T-cell (primary cell): ENCODE measurements at places on chromosomes 5 and 9.

GRCh38 chr5:174625591-174626350 lies 98.6 kb upstream of the MSX2 start:
- DNase-seq = no peak

- no peak for DNase-seq
Observed at GRCh38 chr5:32017692-32018367, 156.3 kb downstream of the GOLPH3 start.

GRCh38 chr5:180172447-180173197 lies 36.4 kb downstream of the RASGEF1C start:
- DNase-seq = no peak

- DNase-seq = no peak
Observed at GRCh38 chr9:12798066-12798770, 23.4 kb downstream of the LURAP1L start.

- DNase-seq = no peak
Observed at GRCh38 chr5:117680426-117680825, 1105.8 kb upstream of the SEMA6A start.

DNA sequence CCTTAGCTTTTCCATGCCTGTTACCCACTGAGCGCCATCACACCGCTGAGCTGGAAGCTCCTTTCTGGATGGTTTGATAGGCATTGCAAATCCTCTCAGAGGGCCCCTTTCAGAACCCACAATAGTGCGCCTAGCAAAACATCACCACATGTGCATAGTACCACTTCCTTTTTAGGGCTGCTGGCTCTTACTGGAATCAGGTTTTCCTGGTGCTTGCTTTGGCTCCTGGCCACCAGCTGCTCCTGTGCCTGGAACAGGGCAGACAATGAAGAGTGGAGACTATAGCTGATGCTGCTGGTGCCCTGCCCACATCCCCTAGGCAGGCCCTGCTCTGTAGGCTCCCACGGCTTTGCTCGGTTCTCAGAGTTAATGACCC lies 163.6 kb upstream of the SEMA6A start:
- no peak for DNase-seq

DNA sequence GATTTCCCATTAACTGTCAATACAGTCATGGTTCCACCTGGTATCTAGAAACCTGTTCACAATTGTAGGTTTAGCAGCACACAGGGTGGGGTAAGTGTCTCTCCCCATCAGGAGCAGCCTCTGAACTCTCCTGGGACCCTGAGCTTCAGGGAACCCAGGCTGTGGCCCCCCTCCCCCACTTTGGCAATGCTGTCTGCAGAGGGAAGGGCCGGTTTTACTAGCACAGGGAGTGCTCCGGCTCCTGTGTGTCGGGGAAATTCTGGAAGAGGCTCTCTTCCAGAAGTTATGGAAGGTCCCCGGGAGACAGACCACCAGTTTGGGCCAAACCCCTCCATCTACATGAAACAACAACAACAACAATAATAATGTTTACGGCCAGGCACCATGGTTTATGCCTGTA lies 9.9 kb downstream of the DAB2IP start:
- no peak for DNase-seq

DNA sequence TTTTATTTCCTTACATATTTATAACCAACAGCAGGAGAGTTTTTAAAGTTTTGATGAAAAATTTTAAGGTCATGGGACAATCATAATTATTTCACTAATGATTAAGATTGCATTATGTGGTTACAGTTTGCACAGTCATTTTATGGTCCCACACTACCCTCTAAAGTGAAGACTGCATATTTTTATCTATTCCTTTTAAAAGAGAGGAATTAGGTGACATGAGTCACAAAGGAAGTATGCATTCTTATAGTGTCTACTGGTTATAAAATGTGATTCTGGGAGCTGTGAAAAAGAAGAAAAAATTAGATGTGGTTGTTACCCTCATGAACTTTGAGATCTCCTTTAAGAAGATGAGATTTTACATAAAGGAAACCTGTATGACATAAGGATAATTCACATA lies 87.9 kb upstream of the GRIA1 start:
- no peak for DNase-seq

- no peak for DNase-seq
Observed at GRCh38 chr9:96423322-96423984, 5.3 kb upstream of the ZNF367 start.

- peak; percentile 64 for DNase-seq
Observed at GRCh38 chr5:159331093-159331973, 1.0 kb upstream of the IL12B start.

DNA sequence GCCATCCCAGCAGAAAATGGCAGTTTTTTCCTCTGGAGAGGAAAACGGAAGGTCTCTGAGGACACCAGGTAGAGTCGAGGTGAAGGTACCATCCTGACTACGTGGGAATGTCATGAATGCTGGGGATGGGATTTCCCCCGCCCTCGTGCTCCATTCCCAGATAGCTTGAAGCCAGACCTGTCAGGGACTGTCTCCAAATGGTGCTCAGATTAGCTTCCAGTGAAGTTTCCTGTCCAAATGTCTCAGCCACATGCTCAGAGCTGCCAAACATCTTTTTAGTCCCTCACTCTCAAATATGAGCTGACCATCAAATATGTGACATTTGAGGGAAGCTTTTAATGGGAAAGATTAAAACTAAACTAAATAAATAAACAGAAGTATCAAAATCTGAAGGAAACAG lies 7.6 kb upstream of the ANKRD34B start:
- DNase-seq = no peak

- no peak for DNase-seq
Observed at GRCh38 chr9:121819428-121820231, 168.2 kb downstream of the DAB2IP start.

GRCh38 chr5:53405396-53405795 lies 75.0 kb upstream of the FST start:
- DNase-seq = no peak

- no peak for DNase-seq
Observed at GRCh38 chr5:5613261-5613990, 190.9 kb downstream of the ICE1 start.

DNA sequence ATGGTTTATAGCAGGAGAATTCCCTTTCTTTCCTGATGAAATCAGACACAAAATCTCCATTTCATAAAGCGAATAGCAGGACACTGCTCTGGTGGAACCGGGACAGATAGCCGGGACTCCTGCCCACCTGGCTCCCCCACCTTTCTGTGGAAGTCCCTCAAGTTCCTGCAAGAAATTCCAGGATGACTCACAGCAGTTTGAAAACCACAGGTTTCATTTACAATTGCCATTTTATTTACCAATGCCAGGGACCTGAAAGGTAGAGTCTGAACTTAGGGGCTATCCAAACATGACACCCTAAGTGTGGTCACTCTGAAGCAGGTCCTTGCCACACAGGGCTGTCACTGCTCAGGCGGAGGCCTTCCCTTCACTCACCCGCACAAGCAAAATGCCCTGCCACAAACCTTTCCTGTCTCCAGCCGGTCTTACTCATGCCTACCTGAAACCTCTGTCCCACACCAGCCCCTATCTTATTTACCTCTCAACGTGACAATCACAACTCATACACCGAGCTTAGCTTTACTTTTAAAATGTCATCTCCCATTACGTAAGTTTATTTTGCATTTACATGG lies 63.3 kb upstream of the TAF1L start:
- no peak for DNase-seq

DNA sequence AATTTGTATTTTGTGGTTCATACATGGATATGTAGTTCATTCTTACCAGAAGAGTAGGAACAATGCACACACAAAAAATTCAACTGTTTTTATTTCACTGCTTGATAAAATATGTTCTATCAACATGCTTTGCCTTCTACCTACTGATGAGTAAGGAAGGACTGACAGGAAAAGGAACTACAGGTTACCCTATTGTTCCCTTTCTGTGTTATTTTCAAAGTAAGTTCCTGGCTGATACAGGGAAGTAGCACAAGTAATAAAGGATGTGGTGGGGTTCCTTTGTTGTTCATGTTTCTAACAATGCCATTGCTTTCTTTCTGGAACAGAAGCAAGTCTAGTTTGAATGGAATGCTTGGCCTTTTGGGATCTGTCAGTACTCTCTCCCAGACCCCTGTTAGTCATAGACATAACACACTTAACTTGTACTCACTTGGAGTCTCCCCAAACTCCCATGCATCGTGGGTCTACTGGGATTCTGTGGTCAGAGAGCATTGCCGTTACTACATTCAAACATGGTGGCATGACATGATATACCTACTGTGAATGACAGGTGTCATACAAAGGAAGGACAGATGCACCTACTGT lies 20.2 kb upstream of the ALDOB start:
- no peak for DNase-seq

DNA sequence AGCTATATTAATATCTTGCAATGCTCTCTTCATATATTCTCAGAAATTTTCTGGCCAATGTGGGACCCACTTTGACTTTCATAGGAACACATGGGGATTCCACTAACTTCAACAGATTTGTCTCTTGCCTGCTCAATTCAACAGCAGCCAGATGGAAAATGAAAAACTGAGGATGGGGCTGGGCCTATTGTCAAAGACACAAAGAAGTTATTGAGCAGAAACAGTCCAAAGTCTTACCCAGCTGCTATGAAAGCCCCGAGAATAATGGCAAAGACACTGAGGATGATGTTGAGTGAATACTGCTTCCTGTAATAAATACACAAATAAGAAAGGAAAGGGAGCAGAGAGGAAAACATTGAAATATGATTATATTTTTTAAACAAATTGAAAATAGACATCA lies 32.6 kb downstream of the SLC35D2 start:
- no peak for DNase-seq

DNA sequence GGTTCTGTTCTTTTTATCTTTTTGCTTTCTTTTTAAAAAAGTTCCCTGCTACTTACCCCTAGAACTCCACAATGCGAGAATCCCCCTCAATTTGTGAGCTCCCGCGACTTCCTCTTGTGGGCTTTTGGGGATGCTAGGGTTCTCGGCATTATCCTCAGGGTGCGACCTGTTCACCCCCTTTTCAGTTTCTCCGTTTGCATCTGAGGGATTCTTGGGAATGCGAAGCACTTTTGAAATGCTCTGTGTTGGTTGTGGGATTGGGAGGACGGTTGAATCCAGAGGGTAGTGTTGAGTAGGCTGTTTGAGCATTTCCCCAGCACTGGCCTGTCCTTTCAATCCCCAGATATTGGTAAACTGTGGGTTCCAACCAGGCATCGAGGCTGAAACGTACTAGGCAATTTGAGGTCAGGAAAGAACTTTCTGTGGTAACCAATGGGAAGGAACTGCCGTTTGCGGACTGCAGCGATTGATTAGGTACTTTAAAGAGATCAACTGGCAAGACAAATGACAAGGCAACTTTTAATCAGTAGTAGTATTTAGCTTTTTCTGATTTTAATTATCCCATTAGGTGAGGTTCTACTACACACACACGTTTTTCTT lies 415 bp downstream of the XRCC4 start:
- DNase-seq = no peak

GRCh38 chr9:34986540-34987047 lies 3.0 kb upstream of the DNAJB5 start:
- peak; percentile 66 for DNase-seq

- DNase-seq = no peak
Observed at GRCh38 chr5:88734191-88734640, 148.8 kb downstream of the MEF2C start.

DNA sequence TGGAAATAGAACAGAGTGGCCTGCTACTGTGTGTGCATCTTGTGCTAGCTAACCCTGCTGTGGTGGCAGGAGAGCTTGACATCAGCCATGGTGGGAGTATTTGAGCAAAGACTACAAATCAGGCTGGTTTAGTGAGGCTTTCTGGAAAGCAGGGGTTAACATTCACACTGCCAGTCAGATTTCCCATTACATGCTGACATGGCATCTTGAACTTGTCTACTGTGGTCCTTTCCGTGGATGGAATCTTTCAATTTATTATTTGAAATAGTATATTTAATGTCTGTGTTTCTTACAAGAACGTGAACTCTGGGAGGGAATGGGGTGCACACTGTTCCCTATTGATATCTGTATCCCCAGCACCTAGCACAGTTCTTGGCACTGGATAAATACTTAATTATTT lies 60.8 kb downstream of the GCNT4 start:
- DNase-seq = no peak

DNA sequence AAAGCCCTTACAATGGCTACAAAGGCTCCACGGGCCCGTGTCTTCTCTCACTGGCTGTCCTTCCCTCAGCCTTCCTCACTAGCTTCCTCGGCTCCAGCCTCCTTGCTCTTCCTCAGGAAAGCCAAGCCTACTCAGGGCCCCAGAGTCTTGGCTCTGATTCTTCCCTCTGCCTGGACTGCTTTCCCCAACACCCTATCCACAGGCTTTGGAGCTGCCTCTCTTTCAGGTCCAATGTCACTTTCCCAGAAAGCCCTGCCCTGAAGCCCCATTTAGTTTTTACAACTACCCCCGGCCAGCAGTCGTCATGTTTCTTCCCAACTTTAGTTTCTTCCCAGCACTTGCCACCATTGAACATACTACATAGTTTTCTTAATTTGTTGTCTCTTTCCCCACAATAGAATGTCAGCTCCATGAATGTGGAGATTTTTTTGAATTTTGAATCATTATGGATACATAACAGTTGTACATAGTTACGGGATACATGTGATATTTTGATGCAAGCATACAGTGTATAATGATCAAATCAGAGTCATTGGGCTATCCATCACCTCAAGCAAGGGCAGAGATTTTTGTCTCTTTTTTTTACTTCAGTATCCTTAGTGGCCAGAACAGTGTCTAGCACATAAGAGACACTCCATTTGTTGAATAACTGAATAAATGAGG lies 17.5 kb upstream of the TOMM5 start:
- DNase-seq = no peak

DNA sequence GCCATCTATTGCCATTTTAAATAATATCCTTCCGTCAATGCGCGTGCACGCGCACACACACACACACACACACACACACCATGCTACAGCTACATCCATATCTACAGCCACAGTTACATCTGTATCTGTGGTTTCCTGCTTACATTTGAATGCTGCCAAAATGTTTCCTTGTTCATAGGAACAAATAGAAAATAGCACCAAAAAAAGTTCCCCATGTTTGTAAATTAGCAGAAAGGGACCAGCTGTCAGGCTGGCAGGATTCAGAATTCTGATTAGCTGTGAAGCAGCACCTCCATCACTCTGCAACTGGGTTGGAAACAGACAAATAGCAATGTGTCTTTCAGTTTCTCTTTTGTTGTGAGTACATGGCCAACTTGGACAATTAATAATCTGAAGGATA lies 601.5 kb downstream of the IRX1 start:
- no peak for DNase-seq

GRCh38 chr5:132791026-132791425 lies 14.0 kb upstream of the SEPTIN8 start:
- DNase-seq = no peak

DNA sequence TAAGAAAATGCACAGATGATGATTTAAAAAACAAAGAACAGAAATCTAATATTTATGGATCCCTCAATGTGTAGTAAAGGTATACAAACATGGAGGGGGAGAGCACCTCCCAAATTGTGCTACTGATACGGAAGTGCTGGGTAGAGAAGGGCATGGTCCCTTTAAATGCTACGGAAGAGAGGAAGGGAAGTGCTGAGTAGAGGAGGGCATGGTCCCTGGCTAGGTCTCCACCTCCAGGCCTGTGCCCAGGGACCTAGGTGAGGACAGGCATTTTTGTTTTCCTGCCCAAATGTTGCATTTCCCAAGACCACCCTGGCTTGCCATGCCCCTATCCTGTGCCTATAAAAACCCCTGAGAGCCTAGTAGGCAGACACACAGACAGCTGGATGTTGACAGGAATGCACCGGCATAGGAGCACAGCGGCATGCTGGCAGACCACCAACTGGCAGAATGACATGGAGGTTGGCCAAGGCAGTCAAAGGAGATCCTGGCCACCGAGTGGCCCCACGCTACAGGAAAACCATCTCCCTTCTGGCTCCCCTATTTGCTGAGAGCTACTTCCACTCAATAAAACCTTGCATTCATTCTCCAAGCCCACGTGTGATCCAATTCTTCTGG lies 62.1 kb upstream of the SPDL1 start:
- no peak for DNase-seq
